ENCODE measurements at places on chromosomes 5 and 9. TPM values are rescaled to one million over a fixed set of nuclear protein-coding genes. Genes with fewer than 3 reads are reported as not detected.

- ATAC-seq, result no peak
These were observed 982.2 kb downstream of the TLE1 start for GRCh38 chr9:80707120-80707519.

GRCh38 chr5:54180630-54181031, 129.7 kb downstream of the ARL15 start:
- ATAC-seq, result no peak

GRCh38 chr5:179777909-179778308, 15.9 kb upstream of the LTC4S start:
- ATAC-seq, result no peak

DNA sequence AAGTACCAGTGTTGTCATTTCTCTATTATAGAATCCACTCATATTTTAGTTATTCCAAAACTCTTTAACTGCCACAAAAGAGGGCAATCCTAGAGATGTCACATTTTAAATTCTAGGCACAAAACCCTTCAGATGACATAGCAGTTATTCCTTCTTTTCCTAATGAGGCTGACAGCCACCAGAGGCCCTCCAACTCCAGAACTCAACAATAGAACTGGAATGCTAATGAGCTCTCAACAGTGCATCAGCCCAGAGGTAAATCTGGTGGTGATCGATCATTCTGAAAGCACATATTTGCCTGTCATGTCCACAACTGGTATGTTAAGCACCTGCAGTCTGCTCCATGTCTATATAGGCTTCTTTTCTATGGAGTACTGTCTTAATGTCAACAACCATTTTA, 40.2 kb upstream of the RAB3C start:
- ATAC-seq, result no peak

Gene PCBD2
- 8.9 TPM for total RNA-seq

Gene UBE2QL1
- 0.15 TPM for total RNA-seq

DNA sequence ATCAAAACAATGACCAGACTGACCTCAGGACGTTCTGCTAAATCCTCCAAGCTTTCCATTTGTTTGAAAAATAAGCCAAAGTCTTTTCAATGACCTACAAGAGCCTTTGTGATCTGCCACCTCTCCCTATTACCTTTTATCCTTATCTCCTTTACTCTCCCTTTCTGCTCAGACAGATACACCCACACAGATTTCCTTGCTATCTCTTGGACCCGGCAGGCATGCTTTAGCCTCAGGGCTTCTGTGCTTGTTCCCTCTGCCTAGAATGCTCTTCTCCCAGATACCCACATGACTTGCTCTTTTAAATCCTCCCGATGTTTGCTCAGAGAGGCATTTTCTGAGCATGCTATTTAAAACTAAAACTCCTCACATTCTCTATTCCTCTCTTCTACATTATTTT, 8.9 kb upstream of the ELOVL7 start:
- ATAC-seq, result no peak

DNA sequence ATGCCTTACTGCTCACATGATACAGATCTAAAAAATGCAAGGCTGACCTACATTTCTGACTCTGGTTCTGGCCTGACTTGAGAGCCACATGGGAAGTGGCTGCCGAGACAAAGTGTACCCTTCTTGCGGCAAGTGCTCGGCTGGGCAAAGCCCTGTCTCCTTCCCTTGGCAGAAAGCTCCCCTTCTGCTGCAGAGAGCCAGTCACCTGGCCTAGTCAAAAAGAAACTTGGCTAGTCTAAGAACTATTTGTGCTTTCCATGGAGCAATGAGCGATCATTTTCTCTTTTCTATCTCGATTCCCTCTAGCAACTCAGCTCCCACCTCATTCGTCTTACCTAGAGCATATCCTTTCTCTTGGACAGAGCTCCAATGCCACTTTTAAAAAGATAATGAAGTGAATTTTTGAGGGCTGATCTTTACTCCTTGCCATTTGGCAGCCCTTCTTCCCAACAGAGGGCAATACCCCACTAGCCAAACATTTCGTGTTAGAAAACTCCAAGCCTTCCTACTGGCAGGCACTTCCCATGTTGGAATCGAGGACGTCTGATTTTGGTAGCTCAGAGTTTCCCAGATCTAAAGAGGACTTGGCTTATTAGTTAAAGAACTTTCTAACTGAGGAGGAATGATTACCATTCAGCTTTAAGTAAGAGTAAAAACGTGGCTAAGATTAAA, 108.1 kb upstream of the PRRC1 start:
- no peak for ATAC-seq

- no peak for ATAC-seq
These were observed 438.7 kb downstream of the KDM4C start for GRCh38 chr9:7196467-7196866.

- peak; percentile 91 for ATAC-seq
These were observed 5.5 kb upstream of the CDHR2 start for GRCh38 chr5:176543428-176544182.

DNA sequence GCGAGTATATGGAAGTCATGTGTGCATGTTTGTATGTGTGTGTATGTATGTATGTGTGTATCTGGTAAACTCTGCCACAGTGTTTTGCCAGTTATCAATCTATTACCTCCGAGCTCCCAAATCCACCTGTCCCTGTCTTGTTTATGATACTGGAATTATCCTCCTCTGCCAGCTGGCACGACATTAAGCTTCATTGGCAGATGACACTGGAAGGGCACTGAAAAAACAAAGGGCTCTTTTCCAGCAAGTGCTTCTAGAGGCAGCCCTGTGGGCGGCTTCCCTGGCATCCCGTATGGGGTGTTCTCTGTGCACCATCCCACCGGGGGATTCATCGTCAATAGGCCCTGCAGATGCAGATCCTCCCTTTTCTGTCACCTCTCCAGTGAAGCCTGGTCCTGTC, 221.5 kb downstream of the MSX2 start:
- no peak for ATAC-seq

Gene FAM81B
- total RNA-seq, result not detected

DNA sequence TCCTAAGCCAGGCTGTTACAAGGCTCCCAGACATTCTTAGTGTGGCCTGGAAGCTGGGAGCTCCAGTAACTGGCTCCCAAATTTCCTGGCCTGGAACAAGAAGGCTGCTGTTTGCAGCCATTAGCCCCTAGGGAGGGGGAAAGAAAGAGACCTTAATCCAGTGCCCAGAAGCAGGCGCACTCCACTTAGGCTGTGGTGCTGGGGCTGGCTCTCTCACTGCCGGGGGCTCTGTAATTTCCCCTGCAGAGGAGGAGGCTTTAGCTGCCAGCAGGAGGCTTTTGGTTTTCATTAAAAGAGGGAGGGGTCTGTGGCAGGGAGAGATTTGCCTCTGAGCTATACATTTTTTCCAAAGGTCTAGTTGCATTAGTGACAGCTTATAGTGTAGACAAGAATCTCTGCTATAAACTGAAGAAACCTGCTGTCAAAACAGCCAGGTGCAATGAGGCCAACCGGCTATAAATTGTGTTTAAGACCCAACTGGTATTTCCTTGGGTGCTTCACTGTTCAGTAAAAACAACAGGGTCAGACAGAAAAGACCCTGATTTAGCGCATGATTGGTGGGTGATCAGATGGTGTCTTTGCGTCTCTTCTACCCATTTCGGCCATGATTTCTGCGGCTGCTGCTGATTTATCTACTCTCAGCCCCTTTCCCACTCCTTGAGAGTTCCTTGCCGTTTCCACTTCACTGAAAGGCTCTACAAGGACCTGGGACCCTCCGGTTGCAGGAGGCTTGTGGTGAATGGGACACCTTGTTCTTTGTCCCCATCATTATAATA, 254.6 kb downstream of the AOPEP start:
- no peak for ATAC-seq

Gene OTULIN
- 23.3 TPM for total RNA-seq

Gene NFIB
- total RNA-seq, result 61.0 TPM

- no peak for ATAC-seq
These were observed 17.2 kb upstream of the HK3 start for GRCh38 chr5:176916337-176916736.

Data from gastroesophageal sphincter (tissue), 4 donors.